Liver (tissue), 10 donors: ENCODE measurements at places on chromosomes 1 and 21. TPM values are rescaled to one million over a fixed set of nuclear protein-coding genes. Genes with fewer than 3 reads are reported as not detected.

GRCh38 chr1:116147114-116147510 lies 35.9 kb downstream of the MAB21L3 start:
- no peak overlapping the region for H3K4me3 ChIP-seq
- no peaks in the 10 kb centered on the region for H3K27me3 ChIP-seq
- H3K4me1 ChIP-seq: peaks cover 8% of the 10 kb centered on the region
- no peaks in the 10 kb centered on the region for H3K36me3 ChIP-seq
- no peak overlapping the region for H3K27ac ChIP-seq

DNA sequence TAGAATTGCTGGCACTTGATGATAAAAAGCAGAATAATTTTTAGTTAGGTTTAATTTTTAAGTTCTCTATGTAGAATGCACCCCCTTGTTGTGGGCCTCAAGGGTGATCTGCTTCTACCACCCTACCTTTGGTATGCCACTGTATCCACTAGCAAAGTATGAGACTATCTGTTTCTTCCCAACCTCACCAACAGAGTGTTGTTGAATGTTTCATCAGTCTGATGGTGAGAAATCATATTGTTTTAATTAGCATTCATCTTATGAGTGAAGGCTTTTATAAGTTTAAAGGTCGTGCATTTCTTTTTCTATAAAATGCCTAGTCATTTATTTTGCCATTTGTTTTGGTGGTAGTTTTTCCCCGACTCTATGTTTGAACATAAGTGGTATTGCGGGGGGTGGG lies 141.0 kb downstream of the MAGI3 start:
- H3K4me1 ChIP-seq: no peaks in the 10 kb centered on the region
- no peak overlapping the region for H3K27ac ChIP-seq
- DNase-seq: no peak
- H3K27me3 ChIP-seq: no peaks in the 10 kb centered on the region

DNA sequence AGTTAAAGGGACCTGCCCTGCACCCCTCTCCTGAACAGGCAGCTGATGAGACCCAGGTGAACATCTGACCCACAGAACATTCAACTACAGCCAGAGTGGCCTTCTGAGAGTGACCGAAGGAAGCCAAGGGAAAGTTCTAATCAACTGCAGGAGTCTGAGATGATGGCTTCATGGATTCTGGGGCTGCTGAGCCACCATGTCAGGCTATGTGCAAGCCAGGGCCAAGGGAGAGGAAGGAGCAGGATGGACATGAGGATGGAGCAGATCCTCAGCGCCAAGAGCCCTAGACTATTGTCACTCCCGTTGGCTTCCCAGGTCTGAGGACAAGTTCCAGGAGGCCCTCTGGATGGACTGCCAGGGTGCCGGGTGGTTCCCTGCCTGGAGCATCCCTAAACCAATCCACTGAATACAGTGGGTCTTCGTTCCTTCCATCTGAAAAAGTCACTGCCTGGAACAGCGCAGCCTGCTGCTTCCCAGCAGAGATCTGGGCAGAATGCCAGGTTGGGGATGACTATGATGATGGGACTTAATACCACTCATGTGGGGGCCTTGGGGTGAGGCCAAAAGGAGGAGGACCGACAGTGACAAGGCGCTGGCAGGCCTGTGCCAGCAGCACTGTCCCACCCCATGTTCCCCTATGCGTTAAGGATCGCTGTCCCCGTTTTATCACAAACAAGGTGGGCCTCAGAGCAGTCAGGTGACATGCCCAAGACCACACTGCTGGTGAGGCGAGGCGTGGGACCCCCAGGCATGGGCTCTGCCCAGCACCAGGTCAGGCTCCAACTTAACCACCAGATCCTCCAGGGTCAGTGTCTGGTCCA lies 19.8 kb downstream of the SPOCD1 start:
- peaks cover 3% of the 10 kb centered on the region for H3K27me3 ChIP-seq
- no peak overlapping the region for H3K4me3 ChIP-seq
- H3K36me3 ChIP-seq: no peaks in the 10 kb centered on the region
- no peaks in the 10 kb centered on the region for H3K4me1 ChIP-seq
- H3K27ac ChIP-seq: no peak overlapping the region

Gene CMPK1
- total RNA-seq: 146 TPM

DNA sequence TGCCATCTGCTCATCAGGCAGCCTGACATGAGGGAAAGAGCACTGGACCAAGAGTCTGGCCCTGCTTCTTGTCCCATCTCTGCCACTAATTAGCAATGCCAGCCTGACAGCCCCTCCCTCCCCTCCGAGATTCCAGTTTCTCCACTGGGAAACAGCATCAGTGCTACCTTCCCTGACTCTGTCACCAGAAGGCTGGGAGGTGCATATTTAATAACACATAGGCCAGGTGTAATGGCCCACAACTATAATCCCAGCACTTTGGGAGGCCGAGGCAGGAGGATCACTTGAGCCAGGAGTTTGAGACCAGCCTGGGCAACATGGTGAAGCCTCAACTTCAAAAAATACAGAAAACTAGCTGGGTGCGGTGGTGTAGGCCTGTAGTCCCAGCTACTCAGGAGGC lies 41.2 kb upstream of the ZBTB40 start:
- H3K4me1 ChIP-seq: peaks cover 24% of the 10 kb centered on the region
- H3K27ac ChIP-seq: no peak overlapping the region
- no peaks in the 10 kb centered on the region for H3K36me3 ChIP-seq
- DNase-seq: no peak
- no peaks in the 10 kb centered on the region for H3K27me3 ChIP-seq

Gene OR6N2
- not detected for total RNA-seq

GRCh38 chr1:212242288-212242984 lies 42.8 kb upstream of the PPP2R5A start:
- no peaks in the 10 kb centered on the region for H3K36me3 ChIP-seq
- DNase-seq: no peak
- H3K27ac ChIP-seq: peak overlapping the region; percentile 87

DNA sequence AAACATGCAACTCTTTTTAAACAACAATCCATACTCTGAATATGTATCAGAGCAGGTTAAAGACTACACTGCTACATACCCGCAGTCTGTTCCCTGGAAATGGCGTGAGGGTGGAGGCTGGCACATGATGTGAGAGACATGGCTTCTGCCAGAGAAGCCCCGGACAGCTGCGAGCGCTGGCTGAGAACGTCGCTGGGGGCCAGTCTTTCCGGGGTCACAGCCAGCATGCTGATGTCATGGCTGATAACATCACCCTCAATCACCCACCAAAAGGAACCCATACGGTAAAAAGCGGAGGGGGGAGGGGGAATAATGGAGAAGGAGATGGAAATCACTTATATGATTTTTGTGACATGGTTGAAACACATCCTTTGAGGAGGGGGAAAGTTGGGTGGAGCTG lies 29.1 kb downstream of the C1orf198 start:
- H3K4me1 ChIP-seq: no peaks in the 10 kb centered on the region
- no peak overlapping the region for H3K27ac ChIP-seq
- no peak for DNase-seq
- H3K4me3 ChIP-seq: no peak overlapping the region
- H3K36me3 ChIP-seq: peaks cover 4% of the 10 kb centered on the region
- no peaks in the 10 kb centered on the region for H3K27me3 ChIP-seq

DNA sequence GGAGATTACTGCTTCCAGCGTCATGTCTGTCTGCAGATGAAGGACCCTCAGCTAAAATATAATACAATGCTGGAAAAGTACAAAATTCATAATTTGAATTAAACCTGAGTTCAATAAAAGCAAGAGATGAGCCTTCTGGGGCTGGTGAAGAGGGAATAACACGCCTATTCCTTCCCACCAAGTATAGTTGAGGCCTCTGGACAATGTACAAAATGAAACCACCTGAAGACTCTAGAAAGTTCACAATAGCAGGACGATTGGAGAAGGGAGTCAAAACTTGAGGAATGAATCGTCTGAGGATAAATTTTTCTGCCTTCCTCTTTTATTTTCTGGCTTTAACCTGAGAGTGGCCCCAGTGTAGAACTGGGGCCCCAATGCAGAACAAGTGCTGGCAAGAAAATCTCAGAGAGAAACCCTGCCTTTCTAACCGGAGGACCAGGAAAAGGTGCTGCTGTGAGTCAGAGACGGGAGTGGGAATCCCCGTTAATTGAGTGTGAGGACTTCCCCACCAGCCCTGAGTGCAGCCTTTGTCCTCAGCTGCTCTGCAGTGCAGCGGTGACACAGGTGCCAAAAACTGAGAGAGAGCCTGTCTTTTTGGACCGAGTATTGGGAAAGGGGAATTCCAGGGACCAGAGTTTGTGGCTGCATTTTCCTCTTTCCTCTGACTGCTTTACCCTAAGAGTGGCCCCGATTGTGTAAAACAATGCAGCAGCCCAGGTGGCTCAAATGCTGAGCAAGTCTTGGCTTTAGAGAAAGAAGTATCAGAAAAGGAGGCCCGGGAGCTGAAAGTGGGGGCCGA lies 264.9 kb downstream of the DYRK1A start:
- H3K4me1 ChIP-seq: peaks cover 10% of the 10 kb centered on the region
- no peak overlapping the region for H3K27ac ChIP-seq
- no peaks in the 10 kb centered on the region for H3K27me3 ChIP-seq
- no peak for DNase-seq
- H3K4me3 ChIP-seq: no peak overlapping the region

- no peak overlapping the region for H3K27ac ChIP-seq
- no peak overlapping the region for H3K4me3 ChIP-seq
- H3K4me1 ChIP-seq: no peaks in the 10 kb centered on the region
- H3K36me3 ChIP-seq: no peaks in the 10 kb centered on the region
- no peak for DNase-seq
- H3K27me3 ChIP-seq: no peaks in the 10 kb centered on the region
Observed at GRCh38 chr21:30340714-30341573, 3.5 kb upstream of the KRTAP27-1 start.

- no peak overlapping the region for H3K27ac ChIP-seq
- H3K4me1 ChIP-seq: peaks cover 15% of the 10 kb centered on the region
- H3K36me3 ChIP-seq: no peaks in the 10 kb centered on the region
- H3K27me3 ChIP-seq: peaks cover 7% of the 10 kb centered on the region
- H3K4me3 ChIP-seq: no peak overlapping the region
Observed at GRCh38 chr1:15205586-15206346, 41.3 kb upstream of the FHAD1 start.
